NCI-H82 (cell line): ENCODE measurements at places on chromosomes 13 and 19.
A peak's percentile ranks its signal among the peaks of the same experiment; 100 is the strongest.

DNA sequence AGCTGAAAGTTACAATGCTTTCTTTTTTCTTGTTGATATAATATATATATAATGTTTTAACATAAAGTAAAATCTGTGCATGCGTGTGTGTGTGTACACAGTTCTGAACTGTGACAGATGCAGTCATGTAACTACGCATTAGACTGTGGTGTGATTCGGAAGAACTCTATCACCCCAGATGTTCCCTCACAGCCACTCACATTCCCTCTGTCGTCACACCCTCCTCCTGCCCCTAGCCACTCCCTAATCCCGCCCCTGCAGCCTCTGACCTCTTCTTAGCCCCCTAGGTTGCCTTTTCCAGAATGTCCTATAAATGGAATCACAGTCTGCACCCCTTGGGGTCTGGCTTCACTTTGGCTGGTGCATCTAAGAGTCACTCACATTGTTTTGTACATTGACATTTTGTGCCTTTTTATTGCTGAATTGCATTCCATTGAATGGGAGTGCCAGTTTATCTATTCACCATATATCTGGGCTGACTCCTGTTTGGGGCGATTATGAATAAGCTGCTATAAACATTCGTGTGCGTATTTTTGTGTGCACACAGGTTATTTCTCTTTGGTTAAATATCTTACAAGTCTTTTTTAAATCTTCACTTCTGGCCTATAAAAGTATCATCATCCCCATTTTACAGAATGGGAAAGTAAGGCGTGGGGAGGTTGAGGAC lies 20.4 kb downstream of the DHRS12 start:
- DNase-seq = peak; percentile 86

GRCh38 chr13:68676513-68677115 lies 1431.0 kb upstream of the ATXN8OS start:
- no peak for DNase-seq

DNA sequence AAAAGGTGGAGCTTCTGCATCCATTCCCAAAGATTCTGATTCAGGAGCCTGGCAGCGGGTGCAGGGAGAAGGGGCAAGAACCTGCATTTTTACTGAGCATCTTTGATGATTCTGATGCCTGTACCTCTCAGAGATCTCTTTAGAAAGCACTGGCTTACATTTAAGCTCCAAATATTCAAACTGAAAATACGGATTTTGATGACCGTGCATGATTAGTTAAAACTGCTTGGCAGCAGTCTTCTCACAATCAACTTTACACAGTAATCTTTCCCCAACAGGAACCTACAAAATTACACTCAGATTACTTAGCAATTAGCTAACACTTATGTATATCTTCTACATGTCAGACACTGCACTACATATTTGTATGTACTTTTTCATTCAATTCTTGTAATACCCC lies 108.9 kb downstream of the DOCK9 start:
- no peak for DNase-seq

- DNase-seq = no peak
Observed at GRCh38 chr19:57165846-57166245, 1.4 kb downstream of the DUXA start.

DNA sequence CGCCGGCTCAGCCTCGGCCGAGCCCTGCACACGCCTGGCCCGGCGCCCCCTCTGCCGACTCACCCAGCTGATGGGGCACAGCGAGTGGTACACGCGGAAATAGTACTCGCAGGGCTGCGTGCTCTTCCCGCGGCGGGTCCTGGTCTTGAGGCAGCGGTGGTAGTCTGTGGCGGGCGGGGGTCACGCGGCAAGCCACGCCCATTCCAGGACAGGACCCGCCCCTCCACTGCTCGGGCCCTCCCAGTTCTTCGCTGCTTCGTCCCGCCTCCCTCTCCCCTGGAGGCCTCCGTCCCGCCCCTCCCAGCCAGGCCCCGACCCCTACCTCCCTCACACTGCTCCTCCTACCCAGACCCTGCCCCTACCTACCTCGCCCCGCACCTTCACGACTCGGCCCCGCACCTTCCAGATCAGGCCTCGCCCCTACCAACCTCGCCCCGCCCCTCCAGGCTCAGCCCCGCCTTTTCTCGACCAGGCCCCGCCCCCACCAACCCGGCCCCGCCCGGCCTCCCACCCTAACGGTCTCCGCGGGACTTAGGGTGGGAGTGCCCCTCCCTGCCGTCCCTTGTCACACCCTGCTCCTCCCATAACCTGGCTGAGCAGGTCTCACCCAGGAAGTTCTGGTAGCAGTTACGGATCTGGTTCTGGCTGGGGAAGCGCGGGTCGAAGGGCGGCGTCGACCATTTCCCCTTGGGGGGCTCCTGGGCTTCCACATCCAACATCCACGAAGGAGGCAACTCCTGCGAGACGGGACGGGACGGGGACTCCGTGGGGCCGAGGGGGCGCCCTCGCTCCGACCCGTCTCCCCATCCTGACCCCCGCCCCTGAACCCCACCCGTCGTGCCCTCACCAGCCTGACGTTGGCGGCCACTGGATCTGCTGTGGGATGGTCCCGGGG lies 469 bp downstream of the COX6B2 start:
- DNase-seq = peak; percentile 77

- DNase-seq = peak; percentile 100
Observed at GRCh38 chr19:17469481-17470067, 750 bp upstream of the SLC27A1 start.

- no peak for DNase-seq
Observed at GRCh38 chr13:40657307-40657706, 9.1 kb downstream of the FOXO1 start.

- no peak for DNase-seq
Observed at GRCh38 chr13:75806117-75806516, 170.0 kb downstream of the LMO7 start.

- DNase-seq = no peak
Observed at GRCh38 chr19:6109947-6110346, 353 bp downstream of the RFX2 start.

DNA sequence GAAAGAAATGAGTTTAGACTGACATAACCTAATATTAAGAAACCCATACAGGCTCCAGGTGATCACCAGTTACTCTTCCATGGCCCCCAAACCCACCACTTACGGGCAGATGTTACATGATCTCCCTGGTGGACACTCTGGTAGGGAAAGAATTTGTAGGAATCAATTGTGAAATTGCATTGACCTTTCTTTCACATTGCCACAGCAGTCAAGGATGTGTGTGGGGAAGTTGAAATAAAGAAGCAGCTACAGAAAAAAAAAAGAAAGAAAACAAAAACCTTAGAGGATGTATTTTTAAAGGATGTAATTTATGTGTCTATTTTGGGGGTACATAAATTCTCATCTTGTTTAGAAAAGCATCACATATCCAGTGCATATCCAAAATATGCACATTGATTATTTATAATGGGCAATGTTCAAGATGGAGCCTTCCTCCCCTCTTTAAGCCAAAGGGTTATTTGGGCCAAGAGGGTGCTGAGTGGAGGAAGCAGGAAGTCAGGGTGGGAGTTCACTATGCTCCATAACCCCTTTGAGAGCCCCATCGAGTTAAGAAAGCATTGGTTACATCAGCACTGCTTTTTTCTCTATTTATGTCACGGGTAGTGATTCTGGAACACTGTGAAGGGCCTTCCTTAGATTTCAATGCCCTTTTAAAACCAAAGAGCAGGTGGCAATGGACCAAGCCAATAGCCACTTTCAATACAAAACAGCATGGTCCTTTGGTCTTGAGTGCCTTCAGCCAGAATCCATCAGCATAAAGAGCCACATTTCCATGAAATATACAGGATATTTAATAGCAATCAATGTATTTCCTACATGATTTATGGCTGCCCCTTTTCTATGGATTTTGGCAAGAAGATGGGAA lies 169.6 kb downstream of the LACC1 start:
- DNase-seq = no peak

- peak; percentile 54 for DNase-seq
Observed at GRCh38 chr13:46586751-46587514, 34.0 kb downstream of the LRCH1 start.

DNA sequence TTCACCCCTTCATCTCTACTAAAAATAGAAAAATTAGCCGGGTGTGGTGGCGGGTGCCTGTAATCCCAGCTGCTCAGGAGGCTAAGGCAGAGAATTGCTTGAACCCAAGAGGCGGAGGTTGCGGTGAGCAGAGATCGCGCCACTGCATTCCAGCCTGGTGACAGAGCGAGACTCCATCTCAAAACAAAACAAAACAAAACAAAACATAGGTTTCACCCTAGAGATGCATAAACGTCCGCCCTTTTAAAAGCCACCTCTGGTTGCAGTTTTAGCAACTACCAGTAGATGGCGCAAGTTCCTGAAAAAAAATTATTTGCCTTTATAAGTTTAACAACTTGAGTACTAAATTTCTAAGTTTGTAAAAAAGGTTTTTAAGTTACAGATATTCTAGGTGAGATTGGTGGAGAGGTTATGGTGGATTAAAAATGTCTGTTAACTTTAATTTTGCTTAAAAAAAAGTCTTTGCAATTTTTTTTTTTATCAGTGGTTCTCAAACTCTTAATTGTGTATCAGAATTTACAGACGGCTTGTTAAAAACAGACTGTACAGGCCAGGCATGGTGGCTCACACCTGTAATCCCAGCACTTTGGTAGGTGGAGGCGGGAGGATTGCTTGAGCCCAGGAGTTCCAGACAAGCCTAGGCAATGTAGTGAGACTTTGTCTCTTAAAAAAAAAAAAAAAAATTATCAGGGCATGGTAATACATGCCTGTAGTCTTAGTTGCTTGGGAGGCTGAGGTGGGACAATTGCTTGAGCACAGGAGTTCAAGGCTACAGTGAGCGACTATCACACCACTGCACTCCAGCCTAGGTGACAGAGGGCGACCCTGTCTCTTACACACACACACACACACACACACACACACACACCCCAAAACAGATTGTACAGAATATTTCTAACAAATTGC lies 42.1 kb downstream of the NAA16 start:
- peak; percentile 68 for DNase-seq

DNA sequence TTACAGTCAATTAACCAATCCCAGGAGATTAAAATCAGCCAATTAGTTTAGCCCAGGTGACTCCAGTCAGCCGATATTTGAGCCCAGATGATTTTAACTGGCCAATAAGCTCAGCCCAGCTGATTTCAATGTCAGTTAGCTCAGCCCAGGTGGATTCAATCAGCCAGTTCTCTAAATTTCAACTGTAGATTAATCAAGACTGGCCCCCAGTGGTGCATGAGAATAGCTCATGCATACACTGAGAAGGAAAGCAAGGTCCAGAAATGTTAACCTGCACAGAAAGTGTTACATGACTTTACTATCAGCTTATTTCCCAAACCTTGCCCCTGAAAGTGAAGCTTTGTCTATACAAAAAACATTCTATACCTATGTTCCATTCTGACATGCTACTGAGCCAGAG lies 55.4 kb upstream of the ZNF724 start:
- DNase-seq = peak; percentile 68

- DNase-seq = peak; percentile 66
Observed at GRCh38 chr19:41999071-41999877, 5.2 kb upstream of the ATP1A3 start.

DNA sequence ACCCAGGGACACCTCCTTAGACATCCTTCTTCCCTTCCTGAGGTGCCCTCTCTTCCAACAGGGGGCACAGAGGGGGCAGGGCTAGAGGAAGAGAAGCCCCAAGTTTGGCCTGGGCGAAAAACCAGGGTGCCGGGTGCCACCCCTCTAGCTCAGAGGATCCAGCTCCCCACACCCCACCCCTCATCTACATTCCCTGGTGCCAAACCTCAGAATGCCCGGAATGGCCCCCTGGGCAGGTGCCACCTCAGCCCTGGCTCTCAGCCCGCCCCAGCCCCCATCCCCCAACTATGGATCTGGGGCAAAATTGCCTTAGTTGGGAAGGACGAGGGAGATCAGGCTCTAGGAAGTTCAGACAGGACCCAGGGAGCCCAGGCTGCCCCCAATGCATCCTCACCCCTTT lies 2.0 kb downstream of the CNN1 start:
- no peak for DNase-seq

- DNase-seq = no peak
Observed at GRCh38 chr19:17411801-17412200, 6.4 kb upstream of the BST2 start.

- DNase-seq = no peak
Observed at GRCh38 chr19:49335071-49335783, at the start of gene CD37. TSS of gene CD37 (plus strand) at chr19:49335406. CDS start at chr19:49335541, 135 bp downstream.

DNA sequence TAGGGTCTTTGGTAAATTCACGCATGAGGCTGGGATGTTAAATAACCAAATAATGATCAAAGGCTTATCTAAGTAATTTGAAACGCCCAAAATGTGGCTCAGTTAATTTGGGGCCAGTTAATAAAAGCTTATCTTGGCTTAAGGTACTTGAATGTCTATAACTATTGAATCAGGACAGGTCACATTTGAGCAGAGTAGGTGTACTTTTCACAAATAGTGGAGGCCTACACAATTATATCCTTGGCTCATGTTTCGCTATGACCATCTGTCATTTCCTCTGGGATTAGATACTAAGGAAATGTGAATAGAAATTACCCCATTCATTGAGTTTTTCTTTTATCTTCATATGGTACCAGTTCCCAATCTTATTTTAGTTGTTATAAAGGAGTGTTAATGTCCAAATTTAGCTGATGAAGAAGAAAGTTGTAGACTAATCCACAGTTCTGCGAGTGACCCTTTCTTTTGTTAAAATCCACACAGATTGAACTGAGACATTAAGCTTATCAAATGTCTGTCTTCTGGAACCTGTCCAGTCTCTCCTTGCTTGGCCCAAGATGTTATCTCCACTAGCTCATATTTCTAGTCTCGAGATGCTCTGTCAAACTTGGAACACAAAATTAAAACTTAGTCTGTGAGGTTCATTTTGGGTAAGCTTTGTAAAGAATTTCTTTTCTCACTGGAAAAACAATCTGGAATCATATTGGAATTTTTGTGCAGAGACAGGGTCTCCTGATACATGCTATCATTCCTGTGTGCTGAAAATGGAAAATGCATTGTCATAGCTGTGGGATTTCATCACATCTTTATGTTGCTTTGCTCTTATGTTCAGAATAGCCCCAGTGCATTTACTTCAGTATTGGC lies 31.0 kb downstream of the SLAIN1 start:
- DNase-seq = peak; percentile 91

DNA sequence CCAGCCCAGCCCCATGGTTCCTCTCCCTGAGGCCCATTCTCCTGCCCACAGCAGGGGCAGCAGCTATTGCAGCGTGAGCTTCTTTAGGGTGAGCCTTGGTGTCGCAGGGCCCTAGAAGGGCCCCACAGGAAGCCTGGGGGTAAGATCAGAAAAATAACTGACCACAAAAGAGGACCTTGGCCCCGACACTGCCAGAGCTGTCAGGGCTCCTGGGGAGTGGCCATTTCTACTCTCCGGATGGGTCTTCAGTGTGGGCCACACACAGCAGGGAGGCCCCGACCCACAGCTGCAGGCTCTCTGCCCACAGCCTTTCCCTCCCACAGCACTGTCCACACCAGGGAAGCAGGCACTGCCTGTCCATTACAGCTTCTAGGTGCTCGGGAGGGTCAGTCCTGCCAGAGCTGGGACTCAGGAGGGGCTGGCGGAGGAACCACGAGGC lies 3.5 kb upstream of the SIGLEC8 start:
- DNase-seq = no peak
